ENCODE measurements at places on chromosomes 5 and 9.

DNA sequence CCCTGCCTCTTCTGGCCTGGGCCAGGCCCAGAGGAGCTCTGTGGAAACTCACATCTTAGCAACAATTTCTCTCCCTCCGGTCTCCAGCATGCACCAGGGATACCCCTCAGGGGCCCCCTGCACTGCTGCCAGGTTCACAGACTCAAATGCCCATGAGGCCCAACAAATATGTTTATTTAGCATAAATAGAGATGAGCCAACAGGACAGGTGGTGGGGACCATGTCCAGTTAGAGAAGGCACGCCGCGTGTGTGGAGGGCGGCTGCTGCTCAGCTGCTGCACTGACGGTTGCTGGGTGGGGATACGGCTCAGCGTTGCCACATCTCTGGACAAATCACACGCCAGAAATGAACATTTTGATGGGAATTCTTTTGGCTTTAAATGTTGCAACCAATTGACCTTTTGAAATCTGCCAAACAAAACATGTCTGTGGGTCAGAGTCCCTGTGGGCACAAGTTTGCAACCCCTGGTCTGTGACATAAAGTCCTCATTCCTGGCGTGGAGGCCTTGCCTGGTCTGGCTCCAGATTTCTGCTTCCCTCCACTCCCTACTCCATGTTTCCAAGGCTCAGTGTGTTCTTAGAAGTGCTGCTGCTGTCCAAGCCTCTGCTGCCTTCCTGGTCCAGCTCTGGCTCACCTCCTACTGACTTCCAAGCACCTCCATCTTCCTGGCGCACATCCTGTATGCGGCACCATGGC, 88.9 kb downstream of the AMBP start:
- DNase-seq: no peak

- peak; percentile 2 for DNase-seq
Measured at GRCh38 chr5:108763222-108763916, 15.7 kb downstream of the FER start.

DNA sequence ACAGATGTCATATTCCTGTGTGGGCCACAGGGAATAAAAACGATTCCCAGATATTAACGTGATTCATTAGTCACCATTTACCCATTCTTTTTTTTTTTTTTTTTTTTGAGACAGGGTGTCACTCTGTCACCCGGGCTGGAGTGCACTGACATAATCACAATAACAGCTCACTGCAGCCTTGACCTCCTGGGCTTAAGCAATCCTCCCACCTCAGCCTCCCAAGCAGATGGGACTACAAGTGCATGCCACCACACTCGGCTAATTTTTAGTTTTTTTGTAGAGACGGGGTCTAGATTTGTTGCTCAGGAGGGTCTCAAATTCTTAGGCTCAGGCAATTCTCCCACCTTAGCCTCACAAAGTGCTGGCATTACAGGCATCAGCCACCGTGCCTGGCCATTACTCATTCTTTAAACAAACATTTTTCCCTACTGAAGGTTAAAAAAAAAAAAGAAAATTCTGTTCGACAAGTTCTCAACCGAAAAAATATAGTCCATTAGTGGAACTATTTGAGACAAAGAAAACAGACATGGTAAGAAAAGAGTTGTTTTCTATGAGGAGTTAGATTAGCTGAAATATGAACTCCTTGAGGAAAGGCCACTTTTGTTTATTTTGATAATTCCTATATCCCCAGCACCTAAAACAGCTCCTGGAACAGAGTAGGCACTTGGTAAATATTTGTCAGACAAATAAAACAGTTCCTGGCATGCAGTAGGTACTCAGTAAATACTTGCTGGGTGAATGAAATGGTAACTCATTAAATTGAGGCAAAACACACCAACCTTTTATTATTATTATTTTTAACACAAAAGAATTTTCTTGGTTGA, 32.1 kb upstream of the PDCL start:
- no peak for DNase-seq

- DNase-seq: no peak
Measured at GRCh38 chr5:149804478-149805450, 74.7 kb downstream of the PPARGC1B start.

DNA sequence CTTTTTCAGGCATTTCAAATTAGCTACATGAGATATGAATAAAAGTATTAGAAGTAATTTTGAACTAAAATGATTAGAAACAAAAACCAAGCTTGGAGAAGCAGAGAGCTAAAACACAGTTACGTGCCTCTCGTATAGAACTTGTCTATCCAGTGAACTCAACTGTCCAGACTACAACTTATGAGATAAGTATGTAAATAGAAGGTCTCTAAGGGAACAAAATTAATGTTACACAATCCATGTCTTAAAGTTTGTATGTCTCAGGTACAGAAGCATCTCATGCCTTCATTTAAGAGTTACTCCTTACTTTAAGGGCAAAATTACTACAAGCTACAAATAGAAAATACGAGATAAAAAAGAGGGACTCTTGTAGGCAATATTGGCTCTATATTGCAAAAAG, 316.8 kb downstream of the CETN3 start:
- DNase-seq: no peak

All from NCI-H524 (cell line).